Esophagus muscularis mucosa (tissue), 4 donors: ENCODE measurements at places on chromosomes 16 and 17.

- DNase-seq = no peak
Observed at GRCh38 chr16:20260215-20261009, 66.9 kb downstream of the GP2 start.

DNA sequence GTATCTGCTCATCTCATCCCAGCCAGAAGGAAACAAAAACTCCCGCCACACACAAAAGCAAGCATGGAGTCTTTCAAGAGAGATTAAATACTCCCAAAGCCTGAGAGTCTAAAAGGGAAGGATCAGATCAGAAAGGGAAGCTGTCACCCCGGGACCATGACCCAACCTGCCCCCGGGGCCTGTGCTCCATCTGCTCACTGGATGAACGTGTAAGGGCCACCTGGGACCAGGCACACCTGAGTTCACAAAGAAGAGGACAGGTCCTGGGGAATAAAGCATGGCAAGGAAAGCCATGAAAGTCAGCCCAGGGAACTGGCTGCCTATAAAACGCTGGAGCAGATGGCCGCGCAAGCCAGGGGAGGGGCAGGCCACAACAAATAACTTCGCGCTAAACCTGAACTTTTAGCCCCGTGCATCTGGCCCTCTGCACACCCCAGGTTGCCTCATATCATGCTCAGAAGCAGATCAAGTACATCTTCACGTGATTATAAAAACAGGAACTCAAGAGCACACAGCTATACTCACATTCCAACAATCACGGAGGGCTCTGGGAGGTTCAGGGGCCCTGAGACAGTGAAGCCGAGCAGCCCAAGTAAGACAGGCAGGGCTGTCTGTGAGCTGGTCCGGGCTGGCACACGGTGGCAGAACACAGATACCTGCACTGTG, 3.4 kb downstream of the TMEM11 start:
- DNase-seq = no peak

- DNase-seq = no peak
Observed at GRCh38 chr16:72355561-72355960, 183.6 kb upstream of the PMFBP1 start.

DNA sequence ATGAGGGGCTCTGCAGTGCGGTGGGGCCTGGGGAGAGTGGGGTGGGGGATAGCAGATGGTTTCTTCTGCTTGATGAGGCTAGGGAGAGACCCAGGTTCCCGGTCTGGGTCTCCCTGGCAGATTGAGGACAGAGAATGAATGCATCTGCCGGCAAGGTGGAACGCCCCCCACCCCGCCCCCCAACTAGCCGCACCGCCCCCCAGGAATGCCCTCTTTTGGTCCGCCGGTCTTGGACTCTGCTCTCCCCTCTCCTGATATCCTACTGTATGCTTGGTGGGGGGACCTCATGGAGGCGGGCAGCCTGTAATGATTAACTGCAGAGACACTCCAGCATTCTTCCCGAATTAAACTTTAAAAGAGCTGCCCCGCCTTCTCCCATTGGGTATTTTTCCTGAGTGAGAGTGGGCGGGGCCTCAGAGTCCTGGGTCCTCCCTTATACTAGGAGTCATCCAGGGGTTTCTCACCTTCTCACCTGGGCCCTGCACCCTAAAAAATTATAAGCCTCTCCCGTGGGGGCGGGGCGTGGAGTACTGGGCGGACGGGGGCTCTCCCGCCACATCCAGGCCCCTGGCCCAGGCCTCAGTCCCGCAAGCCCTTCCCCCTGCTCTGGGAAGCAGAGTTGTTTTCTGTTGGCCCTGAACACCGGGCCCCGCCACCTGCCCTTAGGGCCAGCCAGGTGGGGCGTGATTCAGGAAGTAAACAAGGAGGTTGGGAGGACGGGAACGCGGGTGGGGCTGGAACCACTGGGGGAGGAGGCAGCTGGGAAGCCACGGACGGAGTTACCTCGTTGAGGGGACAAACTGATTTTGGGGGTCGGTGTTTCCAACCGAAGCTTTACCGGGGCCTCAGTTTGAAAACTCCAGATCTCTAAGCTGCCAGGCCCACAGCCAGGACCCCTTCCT, 1.5 kb downstream of the GRB7 start:
- DNase-seq = no peak

DNA sequence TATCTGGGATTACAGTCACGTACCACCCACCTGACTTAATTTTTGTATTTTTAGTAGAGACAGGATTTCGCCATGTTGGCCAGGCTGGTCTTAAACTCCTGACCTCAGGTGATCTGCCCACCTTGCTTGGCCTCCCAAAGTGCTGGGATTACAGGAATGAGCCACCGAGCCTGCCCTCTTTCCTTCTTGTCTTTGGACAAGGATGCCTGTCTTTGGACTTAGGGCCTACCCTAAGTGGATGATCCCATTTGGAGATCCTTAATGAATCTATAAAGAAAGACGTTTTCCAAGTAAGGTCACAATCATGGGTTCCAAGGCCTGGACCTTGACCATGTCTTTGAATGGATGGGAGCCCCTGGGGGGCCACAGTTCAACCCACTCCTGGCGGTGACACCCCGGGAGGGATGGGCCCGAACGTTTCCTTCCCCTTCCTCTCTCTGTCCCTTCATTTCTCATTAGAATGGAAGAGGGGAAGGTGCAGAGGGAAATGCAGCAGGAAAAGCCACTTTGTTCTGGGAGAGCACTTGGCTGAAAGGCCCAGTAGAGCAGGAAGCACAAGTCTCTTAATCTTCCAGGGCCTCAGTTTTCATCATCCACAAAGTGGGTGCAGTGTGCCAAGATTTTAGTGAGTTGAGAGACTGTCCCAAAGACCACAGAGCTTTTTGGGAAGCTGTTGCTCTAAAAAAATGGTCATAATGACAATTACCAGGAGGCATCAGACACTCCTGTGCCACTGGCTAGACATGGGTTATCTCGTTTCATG, 353.3 kb downstream of the SEC14L1 start:
- DNase-seq = no peak

- DNase-seq = no peak
Observed at GRCh38 chr16:86604436-86605193, 26.3 kb downstream of the FOXL1 start.

- DNase-seq = no peak
Observed at GRCh38 chr16:46717692-46718091, 28.2 kb downstream of the ORC6 start.

GRCh38 chr16:22691335-22691734, 122.6 kb upstream of the HS3ST2 start:
- no peak for DNase-seq

DNA sequence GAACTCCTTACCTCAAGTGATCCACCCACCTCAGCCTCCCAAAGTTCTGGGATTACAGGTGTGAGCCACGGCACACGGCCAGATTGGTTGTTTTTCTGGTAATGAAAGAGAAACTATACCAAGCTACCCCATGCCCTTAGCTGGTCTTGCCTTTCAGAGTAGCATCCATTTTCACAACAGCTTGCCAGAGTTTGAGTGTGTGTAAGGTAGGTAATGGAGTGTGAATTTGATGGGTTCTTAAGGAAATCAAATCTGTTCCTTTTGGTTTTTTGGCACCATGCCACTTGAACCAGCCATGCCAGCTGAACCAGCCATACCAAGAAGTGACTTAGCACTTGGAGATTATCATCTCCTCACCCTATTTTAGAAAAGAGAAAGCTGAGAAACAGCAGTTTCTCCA, 5.1 kb downstream of the CALCOCO2 start:
- no peak for DNase-seq

GRCh38 chr16:77679391-77679790, 42.9 kb upstream of the NUDT7 start:
- DNase-seq = no peak
